ENCODE measurements at places on chromosomes 7 and 10. TPM values are rescaled to one million over a fixed set of nuclear protein-coding genes. Genes with fewer than 3 reads are reported as not detected.

Gene PAPOLB
- total RNA-seq: not detected

Gene C10orf53
- total RNA-seq: not detected

DNA sequence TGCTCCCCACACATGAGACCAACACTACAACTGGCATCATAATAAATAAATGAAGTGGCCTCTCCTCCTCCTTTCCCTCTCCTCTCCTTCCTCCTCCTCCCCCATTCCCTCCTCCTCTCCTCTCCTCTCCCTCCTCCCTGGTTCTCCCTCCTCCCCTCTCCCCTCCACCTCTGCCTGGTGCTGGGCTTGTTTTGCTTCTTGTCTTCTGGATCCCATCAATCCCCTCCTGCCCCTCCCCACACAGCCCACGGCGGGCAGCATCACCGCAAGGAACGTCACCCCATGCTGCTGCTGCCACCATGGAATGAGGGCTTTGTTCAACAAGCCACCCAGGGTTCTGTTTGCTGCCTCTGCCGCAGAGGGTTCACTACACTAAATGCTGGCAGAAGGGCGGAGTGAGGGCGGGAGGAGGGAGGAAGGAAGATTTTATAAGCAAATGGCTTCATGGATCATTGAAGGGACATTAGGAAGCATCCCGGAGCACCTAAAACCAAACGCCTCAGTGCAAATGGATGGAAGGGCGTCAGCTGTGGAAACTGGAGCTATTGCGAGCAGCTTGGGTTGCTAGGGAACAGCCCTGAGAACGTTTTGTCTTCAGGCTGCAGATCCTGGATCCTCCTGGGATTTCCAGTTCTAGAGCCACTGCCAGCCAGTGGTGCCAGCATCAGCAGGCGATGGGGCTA, 379.7 kb upstream of the ZMIZ1 start:
- DNase-seq: no peak
- no peaks in the 10 kb centered on the region for H3K4me1 ChIP-seq
- H3K27me3 ChIP-seq: peaks cover 2% of the 10 kb centered on the region
- H3K36me3 ChIP-seq: no peaks in the 10 kb centered on the region
- no peak overlapping the region for H3K4me3 ChIP-seq

- H3K27me3 ChIP-seq: peaks cover 26% of the 10 kb centered on the region
- H3K4me3 ChIP-seq: no peak overlapping the region
- no peak for DNase-seq
- H3K36me3 ChIP-seq: no peaks in the 10 kb centered on the region
Measured at GRCh38 chr10:115001506-115002381, 63.7 kb downstream of the TRUB1 start.

GRCh38 chr10:5804386-5804785, 8.8 kb downstream of the GDI2 start:
- DNase-seq: no peak
- no peaks in the 10 kb centered on the region for H3K27me3 ChIP-seq
- no peak overlapping the region for H3K27ac ChIP-seq
- H3K36me3 ChIP-seq: peaks cover 47% of the 10 kb centered on the region

GRCh38 chr10:62684911-62685310, 119.6 kb upstream of the ADO start:
- no peak overlapping the region for H3K27ac ChIP-seq
- H3K27me3 ChIP-seq: no peaks in the 10 kb centered on the region
- peaks cover 48% of the 10 kb centered on the region for H3K4me1 ChIP-seq
- DNase-seq: no peak
- H3K4me3 ChIP-seq: no peak overlapping the region

- H3K27me3 ChIP-seq: no peaks in the 10 kb centered on the region
- H3K27ac ChIP-seq: no peak within 1 kb of the TSS
- no peak within 1 kb of the TSS for H3K4me3 ChIP-seq
- H3K4me1 ChIP-seq: no peaks in the 10 kb centered on the region
- no peak for DNase-seq
Measured at GRCh38 chr7:30751696-30752273, at the start of gene INMT. TSS of gene INMT (plus strand) at chr7:30752135. CDS start at chr7:30752151, 16 bp downstream.

- no peaks in the 10 kb centered on the region for H3K27me3 ChIP-seq
- H3K36me3 ChIP-seq: no peaks in the 10 kb centered on the region
- H3K4me3 ChIP-seq: no peak overlapping the region
- peaks cover 7% of the 10 kb centered on the region for H3K4me1 ChIP-seq
- no peak for DNase-seq
Measured at GRCh38 chr7:6505685-6506559, 45.3 kb downstream of the GRID2IP start.

DNA sequence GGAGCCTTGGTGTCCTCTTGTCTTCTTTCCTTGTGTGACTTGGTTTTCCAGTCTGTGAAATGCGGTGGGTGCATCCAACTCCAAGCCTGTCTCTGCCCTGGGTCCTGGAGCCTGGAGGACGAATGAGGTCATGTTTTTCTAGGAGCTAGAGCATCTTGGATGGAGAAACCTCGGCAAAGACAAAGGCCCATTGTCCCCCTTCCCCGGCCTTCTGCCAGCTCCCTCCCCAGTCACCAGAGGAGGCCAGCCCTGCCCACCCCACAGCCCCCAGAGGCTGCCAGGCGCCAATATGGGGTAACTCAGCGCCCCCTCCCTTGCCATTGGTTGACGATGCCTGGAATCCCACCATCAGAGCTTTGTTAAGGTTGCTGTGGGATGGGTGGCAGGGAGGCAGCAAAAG, 40.4 kb downstream of the KCTD7 start:
- no peaks in the 10 kb centered on the region for H3K27me3 ChIP-seq
- DNase-seq: no peak
- H3K27ac ChIP-seq: peak overlapping the region; percentile 26
- H3K36me3 ChIP-seq: peaks cover 2% of the 10 kb centered on the region

DNA sequence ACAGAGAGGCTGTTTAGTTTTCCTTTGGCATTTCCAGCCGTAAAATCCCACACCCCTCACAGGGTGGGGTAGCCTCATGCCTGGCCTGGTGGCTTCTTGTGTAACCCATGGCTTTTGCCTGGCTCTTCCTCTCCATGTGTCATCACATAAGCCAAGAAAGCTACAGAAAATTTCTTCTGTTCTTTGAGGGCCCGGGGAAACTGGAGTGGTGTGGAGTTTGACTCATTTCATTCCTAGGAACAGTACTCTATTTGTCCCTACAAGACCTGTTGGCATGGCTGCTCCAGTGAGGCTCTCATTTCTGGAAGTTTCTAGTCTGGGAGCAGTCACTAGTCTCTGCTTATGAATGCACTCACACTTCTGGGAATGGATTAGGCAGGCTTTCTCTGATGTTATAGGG, 523.9 kb downstream of the SUGCT start:
- H3K4me1 ChIP-seq: no peaks in the 10 kb centered on the region
- H3K27me3 ChIP-seq: no peaks in the 10 kb centered on the region
- H3K4me3 ChIP-seq: no peak overlapping the region
- no peak overlapping the region for H3K27ac ChIP-seq
- H3K36me3 ChIP-seq: no peaks in the 10 kb centered on the region

GRCh38 chr7:3259711-3260400, 41.2 kb upstream of the SDK1 start:
- DNase-seq: no peak
- peaks cover 32% of the 10 kb centered on the region for H3K27me3 ChIP-seq
- no peaks in the 10 kb centered on the region for H3K4me1 ChIP-seq

DNA sequence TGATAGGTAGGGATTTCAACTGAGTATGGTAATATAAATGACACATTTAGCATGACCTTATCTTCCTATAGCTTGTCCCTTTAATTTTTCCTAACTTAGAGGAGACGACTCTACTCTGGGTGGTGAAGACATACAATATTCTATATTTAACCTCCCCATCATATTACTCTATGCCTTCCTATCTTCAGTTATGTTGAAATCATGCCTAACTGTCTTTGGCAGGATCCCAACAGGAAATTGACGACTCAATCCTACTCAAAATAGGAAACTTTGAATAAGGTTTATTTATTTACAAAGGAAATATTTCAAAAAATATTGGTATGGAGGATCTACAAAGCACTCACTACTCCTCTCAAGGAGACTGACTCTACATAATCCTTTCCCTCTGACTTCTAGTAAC, 24.1 kb upstream of the SEMA3A start:
- no peaks in the 10 kb centered on the region for H3K27me3 ChIP-seq
- no peak overlapping the region for H3K27ac ChIP-seq
- H3K4me3 ChIP-seq: no peak overlapping the region
- no peaks in the 10 kb centered on the region for H3K4me1 ChIP-seq

All from activated naive CD8-positive, alpha-beta T cell treated with anti-CD3 and anti-CD28 coated beads for 36 hours (primary cell).